ENCODE measurements at places on chromosomes 4 and X. TPM values are rescaled to one million over a fixed set of nuclear protein-coding genes. Genes with fewer than 3 reads are reported as not detected.

DNA sequence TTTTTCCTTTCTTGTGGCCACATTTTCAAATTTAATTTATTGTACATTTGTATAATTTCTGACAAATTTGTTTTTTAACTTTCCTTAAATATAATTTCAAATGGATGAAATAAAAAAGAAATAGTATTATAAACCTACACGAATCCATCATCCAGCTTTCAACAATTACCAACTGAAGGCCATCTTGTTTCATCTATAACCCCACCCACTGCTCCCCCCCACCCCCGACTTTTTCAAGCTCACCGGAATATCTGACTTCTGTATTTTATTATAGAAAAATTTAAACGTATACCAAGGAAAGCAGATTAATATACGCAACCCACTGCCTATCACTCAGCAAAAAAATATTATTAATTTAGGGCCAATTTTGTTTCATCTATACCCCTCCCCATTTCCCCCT is 1.1 kb downstream of the MORF4L2 start:
- no peak for DNase-seq

GRCh38 chr4:153332936-153333335 is 11.6 kb upstream of the MND1 start:
- no peak for DNase-seq

- DNase-seq, result no peak
Measured at GRCh38 chrX:57587607-57588006, 4.2 kb upstream of the ZXDB start.

The TRPC3 gene
- total RNA-seq, result 0.27 TPM

- no peak for DNase-seq
Measured at GRCh38 chrX:120453985-120454384, 15.1 kb downstream of the LAMP2 start.

The GPR50 gene
- total RNA-seq, result not detected

- no peak for DNase-seq
Measured at GRCh38 chrX:42484233-42484632, 293.7 kb downstream of the PPP1R2C start.

DNA sequence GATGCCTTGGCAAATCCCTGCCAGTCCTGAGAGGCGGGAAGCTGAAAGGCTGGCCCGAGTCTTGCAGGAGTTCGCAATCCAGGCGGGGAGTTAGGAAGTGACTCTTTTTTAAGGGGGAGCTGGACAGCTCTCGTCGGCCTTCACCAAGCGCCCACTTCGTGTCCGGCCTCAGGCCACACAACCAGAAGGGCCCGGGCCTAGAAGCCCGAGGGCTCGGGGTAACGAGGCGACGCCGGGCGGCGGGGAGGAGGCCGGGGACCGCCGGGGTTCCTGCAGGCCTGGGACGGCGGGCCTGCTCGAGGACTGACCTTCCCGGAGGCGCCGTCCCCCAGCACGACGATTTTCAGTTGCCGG is 395 bp downstream of the RAB28 start:
- DNase-seq, result peak; percentile 24

The PTPN13 gene
- total RNA-seq, result 36.4 TPM

DNA sequence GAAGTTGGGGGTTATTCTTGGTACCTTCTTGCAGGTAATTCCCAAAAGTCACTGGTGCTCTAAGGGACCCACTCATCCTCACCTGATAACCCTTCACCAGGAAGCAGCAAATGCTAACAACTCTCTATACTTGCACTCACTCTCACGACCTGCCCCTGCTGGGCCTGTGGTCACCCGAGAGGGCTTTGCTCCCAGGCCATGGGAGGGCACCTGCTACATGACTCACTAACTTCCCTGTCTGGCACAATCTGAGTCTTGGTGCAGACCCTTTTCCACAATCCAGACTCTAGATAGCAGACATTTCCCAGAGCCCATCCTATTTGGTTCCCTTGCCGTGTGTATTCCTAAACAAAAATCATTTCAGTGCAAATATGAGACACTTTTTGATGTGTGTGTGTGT is 403.8 kb upstream of the FAT1 start:
- DNase-seq, result no peak

The ARHGAP36 gene
- not detected for total RNA-seq

DNA sequence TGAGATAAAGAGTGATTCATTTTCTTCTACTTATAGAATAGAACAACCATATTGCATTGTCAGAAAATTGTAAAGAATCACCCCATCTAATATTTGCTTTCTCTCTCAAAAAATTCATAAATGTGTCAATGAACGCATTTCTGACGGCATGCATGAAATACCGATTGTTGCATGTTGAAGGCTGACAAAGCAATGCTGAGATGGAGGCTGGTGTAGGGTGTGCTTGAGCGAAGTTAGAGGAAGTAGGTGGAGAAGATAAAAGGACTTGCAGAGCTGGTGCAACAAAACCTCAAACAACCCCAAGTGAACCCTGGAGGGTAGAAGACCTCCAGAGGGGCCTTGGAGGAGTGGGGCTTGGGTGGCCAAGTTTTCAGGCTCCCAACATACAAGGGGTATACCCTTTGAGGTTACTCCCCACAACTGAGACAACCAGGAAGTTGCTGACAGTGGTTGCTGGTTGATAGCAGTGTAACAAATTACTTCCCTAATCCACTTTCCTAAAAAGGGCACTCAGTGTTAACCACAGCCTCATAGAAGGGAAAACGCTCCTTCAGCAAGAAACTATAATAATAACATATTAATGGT is 452.7 kb downstream of the NLGN4X start:
- DNase-seq, result no peak

The PAGE2 gene
- total RNA-seq, result not detected
